ENCODE measurements at places on chromosomes 1 and 21.

- DNase-seq = no peak
These were observed 37.2 kb upstream of the EPHA8 start for GRCh38 chr1:22526098-22526497.

DNA sequence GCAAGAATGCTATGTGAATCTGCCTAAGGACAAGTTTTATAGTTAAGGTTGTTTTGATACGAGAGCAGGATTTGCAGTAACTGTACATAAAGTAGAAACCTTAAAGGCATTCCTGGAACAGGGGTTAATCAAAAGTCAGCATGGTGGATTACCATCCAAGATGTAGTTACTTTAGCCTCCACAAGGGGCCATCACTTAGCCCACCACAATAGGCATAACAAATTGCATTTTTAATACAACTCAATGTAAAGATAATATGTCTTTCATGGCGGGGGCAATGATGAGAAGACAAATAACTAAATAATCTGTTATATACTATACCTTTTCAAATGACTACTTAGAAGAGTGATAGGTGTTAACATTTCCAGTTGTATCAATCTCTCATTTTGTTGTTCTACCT is 611.2 kb upstream of the ADGRL4 start:
- DNase-seq = no peak

GRCh38 chr1:160744199-160744851 is 5.3 kb downstream of the SLAMF7 start:
- DNase-seq = no peak

DNA sequence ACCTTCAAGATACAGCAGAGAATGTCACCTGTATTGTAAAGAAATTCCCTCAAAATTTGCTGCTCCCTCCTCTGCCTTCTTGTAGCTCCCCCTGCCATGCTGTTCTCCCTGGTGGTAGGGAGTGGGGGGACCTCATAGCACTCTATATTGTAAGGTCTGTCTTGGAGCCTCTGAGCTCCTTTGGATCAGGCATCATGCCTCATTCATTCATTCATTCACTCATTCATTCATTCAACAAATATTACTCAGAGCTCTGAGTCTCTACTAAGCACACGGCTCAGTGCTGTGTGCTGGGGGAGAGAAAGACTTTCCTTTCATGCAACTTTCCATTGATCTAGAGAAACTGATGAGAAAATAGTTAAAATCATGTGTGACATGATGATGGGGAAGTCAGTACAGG is 27.1 kb upstream of the EPHB2 start:
- DNase-seq = no peak

DNA sequence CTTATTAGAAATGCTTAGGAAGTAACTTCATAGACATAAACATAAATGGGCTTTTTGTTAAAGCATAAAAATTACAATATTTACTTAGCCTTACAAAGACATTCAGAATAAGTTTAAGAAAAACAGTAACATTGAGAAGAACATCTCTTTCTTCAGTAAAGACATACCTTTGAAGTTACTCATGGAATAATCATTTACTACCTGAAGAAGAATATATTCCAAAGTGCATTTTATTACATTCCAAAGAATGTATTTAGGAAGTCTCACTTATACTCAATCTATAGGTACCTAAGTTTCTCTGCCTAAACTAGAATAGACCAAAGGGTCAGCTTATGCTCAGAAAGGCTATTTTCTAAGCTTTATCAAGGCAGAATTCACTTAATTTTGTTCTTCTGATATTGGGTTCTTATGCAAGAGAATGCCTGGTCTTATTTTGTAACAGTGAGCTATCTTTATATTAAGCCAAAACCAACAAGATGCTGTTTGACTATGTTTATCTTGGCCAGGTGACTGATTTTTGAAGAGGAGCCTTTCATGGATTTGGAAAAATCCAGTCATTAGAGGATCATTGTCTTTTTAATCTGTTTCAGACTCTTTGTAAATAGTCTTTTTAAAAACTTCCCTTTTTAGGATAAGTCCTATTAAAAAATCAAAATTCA is 110.1 kb downstream of the OLFML2B start:
- no peak for DNase-seq

DNA sequence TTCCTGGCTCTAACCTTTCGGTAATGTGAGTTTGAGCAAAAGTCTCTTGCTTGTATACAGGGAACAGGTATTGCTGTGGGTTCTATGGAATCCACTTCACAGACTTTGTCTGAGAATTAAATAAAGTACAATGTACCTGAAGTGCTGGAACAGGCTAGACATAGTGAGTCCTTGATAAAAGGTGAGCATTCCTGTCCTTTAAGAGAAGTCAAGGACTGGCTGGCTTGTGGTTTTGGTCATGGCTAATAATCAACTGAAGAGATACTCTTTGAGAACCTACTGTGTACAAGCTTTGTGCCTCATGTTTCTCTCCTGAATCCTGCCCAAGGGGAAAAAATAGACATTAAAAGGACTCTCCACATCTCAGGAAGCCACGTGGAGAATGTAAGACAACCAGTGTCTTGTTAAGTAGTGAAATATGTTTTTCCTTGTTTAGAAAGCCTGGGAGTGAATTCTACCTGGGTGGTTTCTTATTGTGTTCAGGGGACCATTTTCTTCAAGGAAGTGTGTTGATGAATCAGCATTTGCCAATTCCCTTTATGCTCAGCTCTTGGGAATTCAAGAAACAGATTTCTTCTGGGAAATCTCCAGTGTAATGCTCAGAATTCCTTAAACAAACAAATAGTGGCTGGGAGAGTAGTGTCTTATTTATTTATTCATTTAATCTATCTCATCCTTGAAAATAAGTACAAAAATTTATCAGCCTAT is 55.2 kb upstream of the PLD5 start:
- DNase-seq = no peak

DNA sequence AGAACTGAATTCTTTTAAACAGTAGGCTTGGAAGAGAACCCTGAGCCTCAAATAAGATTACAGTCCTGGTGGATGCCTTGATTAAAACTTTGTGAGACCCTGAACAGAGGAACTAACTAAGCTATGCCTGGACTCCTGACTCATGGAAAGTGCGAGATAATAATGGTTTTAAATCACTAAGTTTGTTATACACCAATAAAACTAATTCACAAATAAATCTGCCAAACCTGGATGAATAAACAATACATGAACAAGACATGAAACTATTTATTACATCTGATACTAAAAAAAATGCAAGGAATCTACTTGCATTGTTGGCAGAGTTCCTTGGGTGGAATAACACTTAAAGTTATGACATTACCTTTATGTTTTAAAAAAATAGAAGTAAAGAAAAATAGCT is 118.4 kb downstream of the PIGK start:
- DNase-seq = no peak

- DNase-seq = no peak
These were observed 24.2 kb upstream of the CTTNBP2NL start for GRCh38 chr1:112371775-112372174.

DNA sequence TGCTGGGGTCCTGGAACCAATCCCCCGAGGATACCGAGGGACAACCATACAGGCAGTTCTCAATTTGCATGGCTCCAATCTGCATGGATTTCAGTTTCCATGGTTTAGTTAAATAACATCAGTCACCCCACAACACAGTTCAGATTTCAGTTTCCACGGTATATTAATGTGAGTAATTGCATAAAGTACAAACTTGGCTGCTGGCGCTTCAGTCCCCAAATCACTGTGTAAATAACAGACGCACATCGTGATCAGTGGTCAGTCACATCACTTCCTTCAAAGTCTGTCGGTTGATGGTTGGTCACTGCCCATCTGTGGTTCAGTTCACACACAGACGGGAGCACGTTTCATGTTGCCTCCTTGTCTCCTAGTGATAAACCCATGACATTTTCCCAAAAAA is 66.4 kb upstream of the LPGAT1 start:
- no peak for DNase-seq

DNA sequence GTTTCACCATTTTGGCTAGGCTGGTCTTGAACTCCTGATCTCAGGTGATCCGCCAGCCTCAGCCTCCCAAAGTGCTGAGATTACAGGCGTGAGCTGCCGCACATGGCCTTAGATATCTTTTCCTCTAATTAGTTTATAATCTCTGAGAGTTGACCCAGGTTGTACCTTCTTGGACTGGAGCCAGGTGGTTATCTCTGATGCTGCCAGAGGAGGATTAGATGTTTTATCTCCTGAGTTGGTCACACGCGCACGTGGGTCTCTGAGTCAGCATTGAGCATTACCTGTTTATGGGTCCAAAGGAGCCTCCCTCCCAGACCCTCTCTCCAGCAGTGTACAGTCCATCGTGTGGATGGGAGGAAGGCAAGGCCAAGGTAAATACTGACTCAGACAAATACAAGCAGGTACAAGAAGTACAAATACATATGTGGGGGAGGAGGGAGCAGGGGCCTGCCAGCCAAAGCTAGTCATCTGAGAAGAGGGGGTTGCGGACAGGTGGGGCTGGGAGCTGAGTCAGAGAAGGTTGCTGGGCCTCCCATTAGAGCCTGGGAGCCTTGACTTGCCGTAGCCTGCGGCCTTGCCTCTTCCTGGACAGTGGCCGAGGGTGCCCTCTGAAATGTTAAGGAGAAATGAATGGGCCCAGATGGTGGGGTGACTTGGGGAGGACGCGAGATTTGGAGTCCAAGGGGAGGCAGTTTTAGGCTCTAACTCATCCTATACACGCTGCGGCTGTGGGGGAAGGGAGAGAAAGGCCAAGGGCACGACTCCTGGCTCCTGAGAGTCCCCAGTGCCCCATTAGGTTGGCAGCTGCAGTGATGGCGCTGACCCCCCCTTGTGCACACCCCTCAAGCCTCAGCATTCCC is 13.1 kb downstream of the IL6R start:
- no peak for DNase-seq

- DNase-seq = no peak
These were observed 5.2 kb upstream of the OTUD7B start for GRCh38 chr1:150015651-150016131.

GRCh38 chr1:224710196-224710595 is 94.1 kb downstream of the CNIH3 start:
- no peak for DNase-seq

- no peak for DNase-seq
These were observed 13.8 kb upstream of the KDM4A start for GRCh38 chr1:43636006-43636641.

DNA sequence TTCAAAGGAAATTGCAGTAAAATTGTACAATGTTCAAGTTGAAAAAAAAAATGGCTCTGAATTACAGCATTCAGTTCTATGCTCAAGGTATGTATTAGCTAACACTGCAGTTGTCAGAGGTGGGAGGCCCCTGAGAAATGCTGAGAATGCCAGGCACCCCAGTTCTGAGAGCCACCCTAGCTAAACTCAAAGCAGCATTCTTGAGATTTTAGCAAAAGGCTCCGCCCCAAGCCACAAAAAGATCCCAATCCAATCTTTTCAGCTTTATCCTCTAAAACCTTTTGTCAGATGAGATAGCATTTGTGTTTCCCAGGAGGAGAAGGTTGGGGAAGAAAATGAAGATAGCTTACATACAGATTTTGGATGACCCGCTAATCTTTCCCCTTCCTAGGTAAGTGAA is 68.8 kb downstream of the SMYD2 start:
- DNase-seq = no peak

- peak; percentile 36 for DNase-seq
These were observed 124.2 kb downstream of the GALNT2 start for GRCh38 chr1:230191079-230191804.

DNA sequence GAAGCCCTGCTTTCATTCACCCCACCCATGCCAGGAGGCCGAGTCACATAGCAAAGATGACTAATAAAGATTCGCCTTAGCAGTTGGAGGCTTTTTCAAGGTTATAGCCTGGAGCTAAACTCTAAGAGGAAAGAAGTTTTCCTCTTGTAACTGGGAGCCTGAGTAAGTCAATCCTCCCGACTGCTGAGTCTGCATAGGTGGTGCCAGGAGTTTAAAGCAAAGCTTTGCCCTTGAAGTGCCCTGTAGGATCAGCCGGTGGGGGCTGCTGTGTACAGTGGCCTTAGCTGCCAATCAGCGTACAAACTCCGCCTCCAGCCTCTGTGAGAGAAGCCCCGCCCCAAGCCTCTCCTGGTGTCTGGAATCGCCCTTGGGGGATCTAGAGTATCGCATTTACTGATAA is 147.5 kb upstream of the SPATA6 start:
- DNase-seq = no peak

DNA sequence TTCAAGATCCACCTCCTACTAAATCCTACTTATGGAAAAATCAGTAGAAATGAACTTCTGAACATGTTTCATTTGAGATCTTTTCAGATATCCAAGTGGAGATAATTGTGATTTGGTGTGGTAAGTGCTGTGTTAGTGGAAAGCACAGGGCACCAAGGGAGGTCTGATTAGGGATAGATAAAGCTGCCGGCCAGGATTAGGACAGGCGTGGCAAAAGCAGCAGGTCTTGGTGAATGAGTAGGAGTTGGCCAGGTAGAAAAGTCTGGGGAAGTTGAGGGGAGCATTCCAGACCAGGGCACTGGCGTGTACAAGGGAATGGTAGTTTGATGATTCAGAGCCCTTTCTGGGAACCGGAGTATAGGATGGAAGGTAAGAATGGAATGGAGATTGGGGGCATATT is 47.8 kb downstream of the AZIN2 start:
- DNase-seq = no peak

GRCh38 chr1:100606438-100606837 is 68.5 kb downstream of the GPR88 start:
- DNase-seq = peak; percentile 50

- no peak for DNase-seq
These were observed 10.4 kb downstream of the TTLL10 start for GRCh38 chr1:1183833-1184775.

- peak; percentile 4 for DNase-seq
These were observed 201.5 kb downstream of the S1PR1 start for GRCh38 chr1:101438359-101438758.

GRCh38 chr21:33539616-33540015 is 2.3 kb downstream of the GART start:
- peak; percentile 60 for DNase-seq

DNA sequence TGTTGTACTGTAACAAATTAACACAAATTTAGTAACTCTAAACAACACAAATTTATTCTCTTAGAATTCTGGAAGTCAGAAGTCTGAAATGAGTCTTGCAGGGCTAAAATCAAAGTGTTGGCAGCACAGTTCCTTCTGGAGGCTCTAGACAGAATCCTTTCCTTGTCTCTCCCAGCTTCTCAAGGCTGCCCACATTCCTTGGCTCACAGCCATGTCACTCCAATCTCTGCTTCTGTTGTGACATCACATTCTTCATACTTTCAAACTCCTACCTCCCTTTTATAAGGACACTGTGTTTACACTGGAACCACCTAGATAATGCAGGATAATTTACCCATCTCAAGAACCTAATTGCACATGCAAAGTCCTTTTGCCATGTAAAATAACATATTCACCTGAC is 225.0 kb upstream of the PRMT6 start:
- DNase-seq = no peak

GRCh38 chr1:73998348-73998959 is 199.5 kb downstream of the LRRIQ3 start:
- no peak for DNase-seq

- DNase-seq = no peak
These were observed 78.3 kb downstream of the VWA5B1 start for GRCh38 chr1:20368866-20369470.

DNA sequence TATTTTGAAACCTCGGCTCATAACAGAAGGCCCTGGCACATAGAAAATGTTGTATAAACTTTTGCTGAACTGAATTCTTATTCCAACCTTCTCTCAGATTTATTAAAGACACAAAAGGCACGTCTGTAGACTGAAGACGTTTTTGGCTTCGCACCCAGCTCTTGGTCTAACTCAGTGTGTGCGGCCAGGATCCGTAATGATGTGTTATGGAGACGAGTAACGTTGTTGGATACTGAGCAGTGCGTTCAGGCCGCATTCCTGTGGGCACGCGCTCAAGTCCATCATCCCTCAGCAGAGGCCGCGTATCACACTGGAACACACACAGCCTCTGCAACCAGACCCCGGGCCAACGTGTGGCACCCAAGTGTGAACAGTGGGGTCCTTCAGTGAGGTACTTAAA is 154.8 kb upstream of the RAB4A start:
- peak; percentile 49 for DNase-seq

GRCh38 chr1:235999259-235999925 is 65.5 kb downstream of the NID1 start:
- DNase-seq = peak; percentile 68

Data from AG08396 (cell line).